Fibroblast of lung (primary cell): ENCODE measurements at places on chromosomes 16 and 17.
A peak's percentile ranks its signal among the peaks of the same experiment; 100 is the strongest.

GRCh38 chr16:57824888-57825287 lies 22.6 kb upstream of the KIFC3 start:
- DNase-seq, result no peak

GRCh38 chr17:81365148-81365600 lies 30.1 kb upstream of the BAHCC1 start:
- peak; percentile 77 for DNase-seq

- DNase-seq, result no peak
Measured at GRCh38 chr17:57641761-57642160, 103.3 kb downstream of the CCDC182 start.

- DNase-seq, result peak; percentile 48
Measured at GRCh38 chr17:30372755-30373154, 6.0 kb upstream of the CPD start.

- DNase-seq, result no peak
Measured at GRCh38 chr16:76837872-76838271, 353.1 kb upstream of the MON1B start.

GRCh38 chr17:16273929-16274339 lies 56.9 kb downstream of the PIGL start:
- no peak for DNase-seq

DNA sequence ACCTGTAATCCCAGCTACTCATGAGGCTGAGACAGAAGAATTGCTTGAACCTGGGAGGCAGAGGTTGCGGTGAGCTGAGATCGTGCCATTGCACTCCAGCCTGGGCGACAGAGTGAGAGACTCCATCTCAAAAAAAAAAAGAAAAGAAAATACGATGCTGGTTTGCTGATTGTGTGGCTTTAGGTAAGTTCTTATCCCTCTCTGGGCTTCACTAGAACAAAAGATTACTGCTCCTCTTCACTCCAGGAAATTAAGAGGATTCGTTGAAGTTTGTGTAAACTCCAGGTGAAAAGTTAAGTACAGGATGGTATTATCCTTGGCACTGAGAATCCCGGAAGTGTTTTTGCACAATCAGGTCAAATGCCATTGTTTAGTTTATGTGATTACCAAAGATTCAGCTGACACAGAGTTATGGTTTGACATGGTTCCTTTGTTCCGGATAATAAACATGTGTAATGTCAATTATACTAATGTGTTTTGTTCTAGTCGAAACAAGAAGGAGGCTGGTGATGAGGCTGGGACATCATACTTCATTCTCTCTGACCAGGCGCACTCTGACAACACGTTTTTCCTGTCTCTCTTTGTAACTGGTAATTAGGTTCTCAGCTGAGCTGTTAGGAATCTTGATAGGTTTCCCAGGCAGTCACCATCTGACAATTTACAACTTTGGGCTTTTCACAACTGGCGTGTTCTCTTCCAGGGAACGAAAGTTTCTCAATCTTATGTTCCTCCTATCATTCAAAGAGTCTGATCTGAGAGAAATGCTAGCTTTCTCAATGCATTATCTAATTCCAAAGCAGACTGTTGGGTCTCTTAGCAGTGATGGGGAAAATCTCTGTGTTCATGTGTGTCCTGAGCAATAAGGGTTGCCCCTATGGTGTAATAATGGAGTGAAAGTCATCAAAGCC lies 10.8 kb upstream of the TAOK1 start:
- DNase-seq, result no peak

DNA sequence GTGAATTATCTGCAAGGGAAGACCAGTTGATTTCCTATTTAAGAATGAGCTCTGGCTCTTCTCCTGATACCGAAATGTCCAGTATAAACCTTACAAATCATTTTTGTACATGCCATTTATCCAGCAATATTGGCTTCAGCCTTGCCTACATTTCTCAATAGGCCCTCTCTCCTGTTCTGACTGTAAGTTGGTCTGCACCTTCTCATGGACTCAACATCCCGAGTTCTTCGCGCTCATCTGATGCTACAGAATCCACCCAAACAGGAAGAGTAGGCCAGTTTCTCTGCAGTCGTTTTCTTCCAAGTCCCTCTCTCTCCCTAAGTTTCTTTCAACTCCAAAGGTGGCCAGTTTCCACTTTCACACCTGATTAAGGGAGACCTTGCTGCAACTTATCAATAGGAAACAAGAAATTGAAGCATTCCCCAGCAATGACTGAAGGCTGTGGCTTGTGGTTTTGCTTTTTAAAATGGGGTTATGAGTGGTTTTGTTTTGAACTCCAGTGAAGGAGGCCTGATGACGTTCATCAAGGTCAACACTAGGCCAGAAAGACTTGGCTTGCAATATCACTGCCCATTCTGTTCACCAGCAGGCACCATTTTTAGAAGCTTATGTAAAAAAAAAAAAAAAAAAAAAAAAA lies 383.0 kb downstream of the MAF start:
- no peak for DNase-seq

DNA sequence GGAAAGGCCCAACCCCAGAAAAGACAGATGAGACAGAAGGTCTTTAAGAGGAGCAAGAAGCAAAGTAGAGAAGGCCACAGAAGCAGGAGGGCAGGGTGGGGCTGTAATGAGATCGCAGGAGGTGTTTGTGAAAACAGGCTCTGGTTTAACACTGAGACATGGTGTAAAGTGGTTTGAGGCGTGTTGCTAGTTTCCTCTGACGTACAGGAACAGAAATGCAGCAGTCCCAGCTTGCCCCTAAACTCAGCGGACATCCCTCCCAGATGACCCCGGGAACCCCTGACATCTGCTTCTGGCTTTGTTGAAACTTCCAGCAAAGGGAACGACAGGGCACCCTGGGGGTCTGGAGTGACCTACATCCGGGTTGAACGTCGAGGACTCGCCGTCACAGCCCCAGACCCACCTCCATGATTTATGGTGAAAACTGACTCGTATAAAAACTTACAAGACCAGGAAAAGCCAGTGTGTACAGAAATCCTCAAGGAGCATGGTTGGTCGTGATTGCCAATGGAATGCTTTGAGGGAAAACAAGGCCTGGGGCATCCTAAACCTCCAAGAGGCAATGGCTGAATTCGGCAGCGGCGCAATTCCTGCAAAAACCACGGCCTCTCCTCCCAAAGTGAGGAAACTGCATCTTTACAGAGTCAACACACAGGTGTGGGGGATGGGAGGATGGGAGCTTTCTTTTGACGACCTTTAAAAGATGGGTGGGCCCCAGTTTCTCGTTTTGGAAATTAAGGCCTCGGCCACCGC lies 25.8 kb downstream of the LITAF start:
- peak; percentile 54 for DNase-seq

- no peak for DNase-seq
Measured at GRCh38 chr16:70252355-70252988, 732 bp upstream of the EXOSC6 start.

DNA sequence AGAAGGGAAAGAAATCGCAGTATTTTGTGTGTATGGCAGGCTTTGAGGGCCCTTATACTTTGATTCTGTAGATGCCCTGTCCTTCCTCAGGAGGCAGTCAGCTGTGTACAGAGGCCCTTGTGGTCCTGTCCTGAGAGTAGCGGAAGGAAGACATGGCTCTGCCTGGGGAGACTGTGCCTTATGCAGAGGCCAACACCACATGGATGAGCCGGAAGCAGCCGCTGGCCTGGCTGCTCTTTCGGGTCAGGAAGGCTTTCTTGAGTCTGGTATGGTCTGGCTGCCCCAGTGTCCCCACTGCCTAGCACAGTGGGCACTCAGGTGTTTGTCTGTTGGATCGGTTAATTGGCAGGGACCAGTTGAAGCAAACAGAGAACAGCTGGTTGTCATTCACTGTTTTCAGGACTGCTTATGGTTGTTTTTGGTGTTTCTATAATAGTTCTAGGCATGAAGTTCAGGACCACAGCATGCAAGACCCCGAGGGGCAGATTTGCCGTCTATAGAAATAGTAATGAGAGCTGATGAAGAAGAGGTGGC lies 12.4 kb downstream of the USP10 start:
- no peak for DNase-seq

DNA sequence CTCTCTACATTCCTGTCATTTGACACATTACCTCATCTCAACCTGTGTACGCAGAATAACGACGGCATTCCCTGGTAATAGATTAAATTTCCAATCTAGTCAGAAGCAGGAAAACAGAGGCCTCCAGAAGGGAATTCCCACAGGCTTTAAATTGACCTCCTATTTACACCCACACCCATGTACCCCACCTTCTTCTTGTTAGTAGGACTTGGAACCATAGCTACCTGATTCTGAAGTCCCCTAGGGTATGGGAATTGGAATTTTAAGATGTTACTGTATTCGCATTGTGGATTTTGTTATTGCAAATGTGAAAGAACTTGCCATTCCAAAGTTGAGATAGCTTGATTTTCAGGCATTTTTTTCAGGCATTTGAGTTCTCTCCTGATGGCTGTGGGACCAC lies 377.5 kb upstream of the DYNLRB2 start:
- DNase-seq, result no peak

DNA sequence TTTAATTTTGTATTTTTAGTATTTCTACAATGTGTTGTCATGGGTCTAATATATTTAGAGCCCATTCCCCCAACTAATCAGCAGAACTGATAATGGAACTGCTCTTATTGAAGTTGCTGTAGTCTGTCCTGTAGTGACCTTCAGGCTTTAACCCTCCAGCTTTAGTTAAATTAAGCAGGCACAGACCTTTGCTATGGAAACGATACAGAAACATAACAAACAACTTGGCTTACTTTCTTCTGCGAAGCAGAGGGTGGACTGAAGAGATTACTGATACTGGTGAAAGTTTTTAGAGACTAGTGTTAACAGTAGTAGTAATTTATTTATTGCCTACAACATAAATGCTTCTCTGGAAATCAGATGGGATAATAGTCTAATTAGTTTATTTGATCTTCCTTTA lies 61.4 kb downstream of the NFATC3 start:
- DNase-seq, result peak; percentile 17

GRCh38 chr16:10862438-10862837 lies 14.6 kb upstream of the CIITA start:
- peak; percentile 92 for DNase-seq

DNA sequence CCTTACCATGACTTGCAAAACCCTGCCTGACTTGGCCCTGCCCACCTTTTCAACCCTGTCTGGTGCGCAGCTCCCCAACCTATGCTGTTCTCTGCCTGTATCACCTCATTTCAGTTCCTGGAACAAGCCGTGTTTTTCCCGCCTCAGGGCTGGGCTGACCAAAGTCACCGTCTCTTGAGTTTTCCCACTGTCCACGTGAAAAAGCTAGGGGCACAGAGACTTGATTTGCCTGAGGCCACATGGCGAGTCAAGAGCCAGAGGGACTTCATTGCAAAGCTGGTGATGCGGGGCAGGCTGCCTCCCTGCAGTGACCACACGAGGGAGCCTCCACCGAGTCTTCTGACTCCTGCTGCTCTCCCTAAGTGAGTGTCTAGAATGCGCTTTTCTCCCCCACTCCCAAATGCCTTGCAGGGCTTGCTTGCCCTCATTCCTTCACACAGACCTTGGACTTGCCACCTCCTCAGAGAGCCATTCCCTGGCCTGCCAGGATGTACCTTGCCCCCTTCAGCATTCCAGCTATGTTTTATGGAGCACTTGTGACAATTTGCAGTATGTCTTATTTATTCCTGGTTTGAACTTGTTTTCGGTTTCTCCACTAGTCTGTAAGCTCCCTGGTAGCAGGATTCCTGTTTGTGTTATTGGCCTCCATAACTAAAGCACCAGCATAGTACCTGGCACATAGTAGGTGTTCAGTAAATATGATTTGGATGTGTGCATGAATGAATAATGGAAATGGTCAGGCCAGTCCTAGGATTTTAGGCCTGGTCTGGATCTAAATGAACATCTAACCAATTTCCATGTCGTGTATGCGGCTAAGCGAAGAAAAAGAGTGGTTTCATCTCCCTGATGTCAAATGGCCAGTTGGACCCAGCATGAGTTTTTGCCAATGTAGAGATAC lies 252.3 kb downstream of the SNX29 start:
- peak; percentile 54 for DNase-seq

DNA sequence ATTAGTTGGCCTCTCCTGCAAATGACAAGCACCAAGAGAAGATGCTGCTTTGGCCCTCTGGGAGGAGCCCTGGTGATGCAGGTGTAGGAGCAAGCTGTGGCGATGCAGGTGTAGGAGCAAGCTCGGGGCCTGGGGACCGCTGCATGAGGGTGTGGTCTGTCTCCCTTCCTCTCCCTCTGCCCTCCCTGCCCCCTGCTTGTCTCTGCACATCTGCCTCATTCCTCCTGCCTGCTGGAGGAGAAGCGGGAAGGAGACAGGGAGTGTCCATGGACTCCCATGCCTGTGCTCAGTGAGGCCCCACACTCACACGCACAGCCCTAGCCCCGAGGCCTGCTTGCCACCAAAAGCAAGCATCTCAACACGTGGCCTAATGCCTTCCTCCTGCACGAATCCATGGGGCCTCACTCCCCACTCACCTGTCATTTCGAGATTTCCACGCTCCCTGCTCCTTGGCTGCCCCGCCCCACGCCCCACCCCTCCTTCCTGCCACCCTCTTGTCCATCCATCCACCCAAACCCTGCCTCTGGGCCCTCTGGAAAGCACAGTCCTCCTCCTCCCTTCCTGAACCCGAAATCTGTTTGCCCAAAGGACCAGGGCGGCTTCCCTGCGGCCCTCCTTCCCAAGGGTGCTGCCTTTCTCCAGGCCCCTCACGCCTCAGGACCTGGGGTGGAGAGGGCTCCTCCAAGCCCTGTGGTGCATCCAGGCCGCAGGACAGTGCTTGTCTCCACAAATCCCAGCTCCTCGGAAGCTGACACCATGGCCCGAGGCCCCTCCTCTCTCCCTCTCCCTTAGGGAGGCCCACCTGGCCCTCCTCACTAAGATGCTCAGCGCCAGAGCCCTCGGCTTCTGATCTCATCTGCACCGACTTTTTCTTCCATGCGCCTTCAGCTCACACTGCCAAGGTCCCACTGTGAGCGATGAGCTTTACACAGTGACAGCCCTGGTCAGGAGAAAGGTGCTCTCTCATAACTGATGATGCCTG lies 11.8 kb upstream of the ALDH3A1 start:
- DNase-seq, result no peak

DNA sequence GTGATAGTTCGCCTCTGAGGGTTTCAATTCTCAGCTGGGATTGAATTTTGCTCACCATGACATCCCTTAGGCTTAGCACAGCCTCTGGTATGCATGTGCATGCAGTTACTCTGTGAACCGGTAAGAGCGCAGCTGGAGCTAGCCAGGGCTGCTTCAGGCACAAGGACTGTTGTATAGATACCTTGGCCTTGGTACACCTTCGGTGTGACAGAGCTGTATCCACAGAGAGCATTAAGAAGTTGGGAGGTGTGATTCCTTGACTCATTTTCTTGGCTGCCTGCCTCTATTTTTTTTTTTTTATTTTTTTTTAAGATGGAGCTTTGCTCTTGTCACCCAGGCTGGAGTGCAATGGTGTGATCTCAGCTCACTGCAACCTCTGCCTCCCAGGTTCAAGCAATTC lies 2.2 kb upstream of the NUTF2 start:
- no peak for DNase-seq

GRCh38 chr17:79852748-79853147 lies 13.5 kb upstream of the CBX4 start:
- DNase-seq, result peak; percentile 61

GRCh38 chr17:56838687-56839086 lies 4.7 kb downstream of the DGKE start:
- DNase-seq, result no peak
